ENCODE measurements at places on chromosomes 4 and X.

GRCh38 chr4:53960843-53961242, 103.6 kb downstream of the CHIC2 start:
- DNase-seq: no peak

GRCh38 chr4:10299601-10300000, 157.6 kb downstream of the ZNF518B start:
- DNase-seq: no peak

GRCh38 chrX:70252491-70252890, 7.5 kb downstream of the P2RY4 start:
- no peak for DNase-seq

- no peak for DNase-seq
Observed at GRCh38 chr4:35649011-35649410, 595.3 kb downstream of the ARAP2 start.

DNA sequence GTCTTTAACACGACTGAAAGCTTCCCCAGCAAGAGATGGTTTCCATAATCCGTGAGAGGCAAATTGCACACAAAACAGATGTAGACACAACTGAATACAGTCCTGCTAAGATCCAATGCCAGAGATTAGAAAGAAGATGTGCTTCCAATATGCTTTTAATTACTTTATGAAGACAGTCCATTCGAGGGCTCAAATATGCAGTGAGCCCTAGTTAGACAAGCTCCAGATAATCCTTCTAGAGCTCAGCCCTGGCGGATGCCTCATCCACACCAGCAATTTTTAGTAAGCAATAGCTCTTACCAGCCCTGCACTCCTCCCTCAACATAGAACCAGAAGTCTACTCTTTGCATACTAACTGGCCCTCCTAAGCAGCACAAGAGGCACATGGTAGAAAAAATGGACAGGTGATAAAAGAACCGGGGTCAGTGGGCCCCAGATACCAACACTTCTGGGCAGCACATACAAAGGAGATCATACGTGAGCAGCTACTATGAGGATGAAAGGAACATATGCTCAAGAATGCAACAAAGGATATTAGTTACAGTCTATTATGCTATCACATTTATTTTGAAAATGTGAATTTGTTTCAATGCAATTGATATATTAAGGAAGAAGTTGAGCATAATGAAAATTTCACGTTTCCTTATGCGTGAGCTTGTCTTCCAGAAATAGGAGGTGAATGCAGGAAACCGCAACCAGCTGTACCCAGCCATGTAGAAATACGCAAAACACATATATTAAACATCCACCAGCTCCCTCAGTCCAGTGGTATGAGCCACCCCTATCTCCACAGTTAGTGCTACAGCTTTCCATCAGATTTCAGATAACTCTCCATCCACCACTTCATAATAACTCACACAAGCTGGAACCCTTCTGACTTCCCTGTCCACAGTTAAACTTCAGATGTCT, 34.3 kb downstream of the GPC4 start:
- no peak for DNase-seq

DNA sequence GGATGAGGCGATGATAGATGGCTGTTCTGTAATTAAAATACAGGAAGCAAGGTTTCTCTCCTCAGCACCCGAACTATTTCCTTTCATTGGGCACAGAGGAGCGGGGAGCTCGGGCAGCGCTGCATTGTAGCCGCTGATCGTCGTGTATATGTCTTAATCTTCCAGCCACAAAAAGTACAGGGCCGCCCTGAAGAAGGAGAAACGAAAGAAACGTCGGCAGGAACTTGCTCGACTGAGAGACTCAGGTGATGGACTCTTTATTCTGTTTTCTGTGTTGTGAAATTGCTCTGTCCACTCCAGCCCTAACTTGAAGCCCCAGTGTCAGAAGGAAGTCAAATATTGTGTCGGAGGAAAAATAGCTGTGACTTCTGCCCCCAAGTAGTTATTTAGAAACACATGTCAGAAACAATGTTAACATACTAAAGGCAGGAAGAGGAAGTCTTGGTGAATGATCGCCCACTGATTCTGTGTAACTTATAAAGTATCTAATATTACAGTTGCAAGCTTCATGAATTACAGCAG, 546 bp downstream of the ZRSR2 start:
- DNase-seq: no peak

- DNase-seq: no peak
Observed at GRCh38 chr4:150212927-150213326, 134.7 kb downstream of the DCLK2 start.

GRCh38 chrX:31265383-31265782, 193.5 kb upstream of the FTHL17 start:
- DNase-seq: no peak

GRCh38 chr4:85744950-85745349, 270.0 kb downstream of the ARHGAP24 start:
- no peak for DNase-seq

DNA sequence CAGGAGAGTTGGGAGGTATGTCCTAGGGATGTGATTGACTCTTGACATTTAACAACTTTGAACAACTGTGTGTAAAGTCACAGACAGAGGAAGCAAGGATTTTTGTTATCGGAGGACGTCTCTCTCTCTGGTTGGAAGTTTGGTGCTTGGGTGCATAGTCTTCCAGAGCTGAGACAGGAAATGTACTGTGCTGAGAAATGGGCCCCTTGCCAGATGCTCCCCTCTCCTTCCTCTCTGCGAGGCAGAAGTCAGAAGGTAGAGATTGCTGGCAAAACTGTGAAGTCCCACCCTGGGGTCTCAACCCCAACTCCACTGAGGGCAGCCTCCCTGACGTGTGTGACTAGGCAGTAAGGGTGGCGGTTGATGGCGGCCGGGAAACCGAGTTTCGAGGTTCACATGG, 49.2 kb downstream of the SETD7 start:
- no peak for DNase-seq

DNA sequence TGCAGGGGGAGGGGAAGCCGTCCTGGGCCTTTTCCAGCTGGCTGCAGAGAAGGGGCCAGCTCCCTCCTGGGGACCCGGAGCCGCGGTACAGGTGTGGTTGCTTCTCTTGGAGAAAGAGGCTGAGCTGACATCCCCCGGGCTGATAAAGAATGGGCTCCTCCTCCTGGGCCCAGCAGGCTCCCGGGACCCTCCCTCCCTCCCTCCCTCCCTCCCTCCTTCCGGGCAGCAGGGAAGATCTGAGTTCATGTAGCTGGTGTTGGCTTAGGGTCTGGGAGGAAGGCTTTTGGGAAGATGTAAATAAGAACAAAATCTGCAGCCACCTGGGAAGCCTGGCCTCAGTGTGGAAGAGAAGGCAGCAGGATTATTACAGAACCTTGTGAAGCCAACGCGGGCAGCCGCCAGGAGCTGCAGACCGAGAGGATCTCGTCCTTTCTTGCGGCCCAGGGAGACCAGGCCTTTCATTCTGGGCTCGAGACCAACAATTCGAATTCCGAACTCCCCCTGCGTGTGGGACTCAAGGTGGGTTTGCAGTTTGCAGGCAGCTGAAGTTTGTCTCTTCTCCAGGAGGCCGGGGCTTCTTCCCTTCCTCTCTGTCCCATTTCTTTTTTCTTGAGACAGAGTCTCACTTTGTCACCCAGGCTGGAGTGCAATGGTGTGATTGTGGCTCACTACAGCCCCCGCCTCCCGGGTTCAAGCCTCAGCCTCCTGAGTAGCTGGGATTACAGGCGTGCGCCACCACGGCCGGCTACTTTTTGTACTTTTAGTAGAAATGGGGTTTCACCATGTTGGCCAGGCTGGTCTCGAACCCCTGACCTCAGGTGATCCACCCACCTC, at the start of gene PLCXD1:
PLCXD1 (plus strand) TSS at position 216 of the 834 bp plus-strand sequence. CDS start 2,807 bp downstream, outside the sequence.
- DNase-seq: peak; percentile 44

DNA sequence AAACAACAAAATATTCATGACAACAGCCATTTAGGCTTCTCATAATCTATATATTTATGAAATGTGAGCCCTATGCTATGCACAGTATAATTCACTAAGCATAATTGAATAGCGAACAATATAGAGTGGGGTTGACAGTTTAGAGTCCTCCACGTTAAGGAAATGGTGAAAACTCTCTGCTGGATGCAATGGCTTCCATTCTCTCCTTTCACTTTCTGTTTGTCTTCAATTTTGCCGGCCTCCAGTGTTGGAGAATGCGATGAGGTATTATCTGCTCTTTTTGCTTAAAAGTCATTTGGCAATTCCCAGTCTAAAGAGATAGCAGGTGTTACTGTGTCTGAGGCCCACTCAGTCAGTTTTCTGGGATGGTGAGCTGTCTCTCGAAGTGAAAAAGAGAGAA, 52.1 kb downstream of the NPY5R start:
- no peak for DNase-seq

DNA sequence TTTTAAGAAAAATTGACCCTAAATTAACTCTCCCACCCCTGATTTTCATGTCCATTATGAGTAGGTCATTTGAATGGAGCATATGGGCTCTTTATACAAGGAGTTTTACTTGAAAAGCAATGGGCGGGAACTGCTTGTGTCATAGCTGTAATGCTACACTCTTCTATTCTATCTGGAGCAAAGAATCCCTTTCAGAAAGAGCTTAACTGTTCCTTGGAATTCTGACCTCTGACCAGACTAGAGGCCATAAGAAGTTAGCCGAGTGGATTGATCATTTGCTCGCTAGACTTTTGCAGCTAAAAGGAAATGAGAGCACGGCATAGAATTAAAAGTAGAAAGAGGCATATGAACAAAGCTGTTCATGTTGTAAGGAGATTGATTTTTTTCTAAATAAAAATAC, 79.1 kb downstream of the DOCK11 start:
- DNase-seq: no peak

DNA sequence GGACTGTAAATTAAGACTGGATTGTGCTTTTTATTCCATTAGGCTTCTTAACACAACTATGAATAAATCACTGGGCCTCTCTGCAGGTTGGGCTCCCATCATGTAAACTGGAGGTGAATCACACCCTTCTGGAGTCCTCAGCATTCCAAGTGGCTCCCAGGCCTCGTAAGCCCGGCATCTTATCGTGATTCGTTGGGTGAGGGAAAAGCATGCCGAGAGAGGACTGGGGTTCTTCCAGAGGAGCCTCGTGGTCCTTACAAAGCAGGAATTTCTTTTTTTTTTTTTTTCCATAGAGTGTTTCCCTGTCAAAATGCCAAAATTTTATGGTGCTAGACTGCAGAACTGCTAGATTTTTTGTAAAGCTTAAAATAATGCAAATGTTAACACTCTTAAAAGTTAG, 20.0 kb downstream of the CLDN22 start:
- DNase-seq: no peak

GRCh38 chrX:54891573-54891972, 29.1 kb upstream of the TRO start:
- DNase-seq: no peak

- DNase-seq: no peak
Observed at GRCh38 chr4:112901962-112902411, 147.5 kb upstream of the ANK2 start.

DNA sequence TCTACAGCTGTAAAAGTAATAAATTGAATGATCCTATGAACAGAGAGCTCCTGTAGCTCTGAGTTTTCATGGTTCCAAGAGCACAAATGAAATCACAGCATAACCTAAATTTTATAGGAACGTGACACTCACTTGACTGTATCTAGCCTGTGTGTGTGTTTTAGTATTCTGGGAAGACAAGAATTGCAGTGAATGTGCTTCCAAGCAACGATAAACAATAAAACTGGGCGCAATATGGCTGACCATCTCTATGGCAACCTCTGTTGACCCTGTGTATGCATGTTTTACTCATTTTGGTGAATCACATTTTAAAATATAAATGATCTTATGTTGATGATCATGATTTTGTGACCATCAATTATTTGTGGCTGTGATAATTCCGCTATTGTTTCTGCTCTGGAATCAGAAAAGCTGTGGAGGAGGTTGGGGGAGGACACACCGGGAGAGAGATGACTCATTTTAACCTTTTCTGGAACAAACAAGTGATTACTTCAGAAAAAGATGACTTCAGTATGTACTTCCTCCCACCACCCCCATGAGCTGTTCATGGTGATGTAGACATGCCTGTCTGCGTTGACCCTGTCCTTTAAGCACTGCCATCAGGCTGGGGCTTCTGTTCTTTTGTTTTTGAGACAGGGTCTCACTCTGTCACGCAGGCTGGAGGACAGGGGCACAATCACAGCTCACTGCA, 31.8 kb downstream of the USP11 start:
- no peak for DNase-seq

DNA sequence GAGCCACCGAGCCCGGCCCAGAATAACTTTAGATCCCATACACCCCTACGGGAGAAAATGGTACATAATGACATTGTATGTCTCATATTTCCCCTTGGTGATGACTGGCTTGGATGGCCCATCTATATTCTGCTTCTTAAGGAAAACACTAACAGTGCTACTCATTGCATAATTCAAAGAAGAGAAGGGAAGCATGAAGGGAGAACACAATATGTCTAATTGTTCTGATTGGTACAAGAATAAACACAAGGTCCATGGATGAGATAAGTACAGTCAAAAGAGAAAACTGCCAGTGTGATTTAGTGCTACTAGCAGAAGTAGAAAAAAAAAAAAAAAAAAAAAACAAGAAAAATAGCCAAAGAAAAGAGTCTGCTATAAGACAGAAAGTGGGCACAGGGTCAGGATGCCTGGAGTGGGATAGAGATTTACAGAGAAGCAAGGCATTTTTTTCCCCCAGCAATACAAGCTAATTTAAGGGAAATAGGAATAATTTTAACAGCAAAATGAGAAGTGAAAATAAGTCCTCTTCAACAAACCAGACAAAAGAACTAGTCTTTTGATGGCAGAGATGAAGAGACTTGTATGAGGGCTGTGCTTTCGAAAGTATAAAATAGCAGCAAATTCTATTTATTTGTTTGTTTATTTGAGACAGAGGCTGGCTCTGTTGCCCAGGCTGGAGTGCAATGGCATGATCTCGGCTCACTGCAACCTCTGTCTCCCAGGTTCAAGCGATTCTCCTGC, 96.5 kb upstream of the MAP3K15 start:
- no peak for DNase-seq

DNA sequence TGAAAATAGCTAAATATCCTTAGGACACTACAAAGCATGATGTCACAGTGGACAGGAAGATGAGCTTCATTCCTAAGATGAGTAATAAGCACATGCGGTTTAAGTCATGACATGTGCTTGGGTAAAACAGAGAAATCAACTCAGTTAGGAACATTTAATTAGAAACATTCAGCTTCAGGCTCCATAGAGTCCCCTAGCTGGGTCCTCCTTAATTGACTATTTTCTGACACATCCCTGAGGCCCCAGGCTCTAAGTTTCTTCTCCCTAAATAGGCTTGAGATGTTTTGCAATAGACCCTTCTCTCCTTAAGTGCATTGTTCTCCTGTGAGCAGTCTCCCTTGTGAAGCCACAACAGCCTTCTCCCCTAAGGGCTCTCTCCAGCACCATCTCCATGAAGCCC, 70.4 kb upstream of the ANXA3 start:
- DNase-seq: no peak

DNA sequence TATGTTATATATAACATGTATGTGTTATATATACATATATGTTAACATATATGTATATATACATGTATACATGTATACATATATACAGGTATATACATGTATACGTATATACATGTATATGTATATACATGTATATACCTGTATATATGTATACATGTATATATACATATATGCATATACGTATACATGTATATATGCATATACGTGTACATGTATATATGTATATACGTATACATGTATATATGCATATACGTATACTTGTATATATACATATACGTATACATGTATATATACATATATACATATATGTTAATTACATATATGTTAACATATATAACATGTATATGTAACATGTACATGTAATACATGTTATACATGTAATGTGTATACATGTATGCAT, 1077.3 kb upstream of the ADGRL3 start:
- DNase-seq: no peak

All from D721Med (cell line).